Right ventricle myocardium superior (tissue), 1 donor: ENCODE measurements at places on chromosomes 5 and 9. TPM values are rescaled to one million over a fixed set of nuclear protein-coding genes. Genes with fewer than 3 reads are reported as not detected.
A peak's percentile ranks its signal among the peaks of the same experiment; 100 is the strongest.

DNA sequence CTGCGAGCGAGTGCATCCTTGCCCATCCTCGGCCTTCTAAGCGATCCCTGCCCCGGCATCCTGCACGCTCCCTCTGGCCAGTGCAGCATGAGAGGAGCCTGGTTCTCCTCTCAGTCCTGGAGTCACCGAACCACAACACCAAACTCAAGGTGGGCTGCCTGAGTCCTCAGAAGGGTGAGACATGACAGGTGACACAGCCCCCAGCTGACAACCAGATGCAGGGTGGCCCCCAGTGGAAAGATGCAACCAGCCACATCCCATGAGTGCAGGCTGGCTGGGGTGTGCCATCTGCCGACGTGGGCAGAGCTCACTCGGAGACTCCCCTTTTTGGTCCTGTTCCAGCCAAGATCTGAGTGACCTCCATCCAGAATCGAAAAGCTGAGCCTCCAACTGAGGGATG is 58.4 kb downstream of the COL23A1 start:
- DNase-seq: no peak

GRCh38 chr9:38305582-38305981 is 86.9 kb upstream of the ALDH1B1 start:
- DNase-seq: no peak

- DNase-seq: no peak
Observed at GRCh38 chr9:29213417-29214153, 1640.3 kb upstream of the C9orf72 start.

- no peak for DNase-seq
Observed at GRCh38 chr9:85547599-85547998, 194.2 kb downstream of the AGTPBP1 start.

- DNase-seq: no peak
Observed at GRCh38 chr5:122154910-122155309, 25.6 kb downstream of the ZNF474 start.

GRCh38 chr9:37209431-37210386 is 89.3 kb downstream of the ZCCHC7 start:
- no peak for DNase-seq

DNA sequence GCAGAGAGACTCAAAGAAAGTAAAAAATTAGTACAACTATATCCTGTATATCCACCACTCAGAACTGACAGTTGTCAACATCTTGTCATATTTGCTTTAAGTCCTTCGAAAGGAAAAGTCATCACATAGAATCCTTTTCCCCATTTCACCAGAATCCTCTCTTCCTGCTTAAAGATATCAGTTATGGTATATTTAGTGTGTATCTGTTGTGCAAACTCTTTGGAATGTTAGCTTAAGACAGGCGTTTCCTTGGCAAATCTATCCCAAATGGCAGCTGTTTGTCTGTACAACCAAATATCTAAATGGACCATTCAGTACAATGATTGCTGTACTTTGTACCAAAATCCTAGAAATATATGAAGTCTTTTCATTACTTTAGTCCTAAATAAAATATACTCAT is 98.5 kb downstream of the ITGA1 start:
- no peak for DNase-seq

GRCh38 chr9:126154182-126154827 is 172.3 kb upstream of the MVB12B start:
- no peak for DNase-seq

- no peak for DNase-seq
Observed at GRCh38 chr9:127223810-127224177, 40.8 kb upstream of the GARNL3 start.

DNA sequence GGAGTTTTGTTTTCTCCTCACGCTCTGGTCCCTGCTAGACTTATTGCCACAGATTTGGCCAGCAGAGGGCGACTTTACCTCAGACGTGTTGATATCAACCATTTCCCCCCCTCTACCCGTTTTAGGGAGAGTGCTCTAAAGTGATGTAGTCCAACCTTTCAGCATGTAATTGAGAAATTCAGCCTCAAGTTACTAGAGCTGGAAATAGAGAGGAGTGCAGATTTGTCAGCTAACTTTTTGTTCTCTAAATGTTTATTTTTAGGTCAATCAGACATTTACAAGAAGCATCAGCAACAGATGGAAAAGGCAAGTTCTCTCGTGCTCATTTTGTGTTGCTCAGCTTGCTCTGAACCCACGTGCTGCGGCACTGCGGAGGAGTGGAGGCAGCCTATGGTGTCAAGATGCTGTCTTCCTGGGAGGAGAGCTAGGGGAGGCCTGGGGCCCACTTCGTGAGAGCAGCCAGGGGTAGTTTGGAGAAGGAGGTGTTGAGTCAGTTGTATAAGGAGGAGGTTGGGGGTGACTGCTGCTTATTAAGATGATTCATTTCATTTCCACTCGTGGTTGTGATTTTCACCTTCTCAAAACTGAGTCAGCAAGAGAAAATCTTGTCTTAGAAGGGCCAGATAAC is 53.6 kb downstream of the GPR107 start:
- peak; percentile 89 for DNase-seq

- no peak for DNase-seq
Observed at GRCh38 chr5:173970878-173971650, 17.9 kb upstream of the C5orf47 start.

DNA sequence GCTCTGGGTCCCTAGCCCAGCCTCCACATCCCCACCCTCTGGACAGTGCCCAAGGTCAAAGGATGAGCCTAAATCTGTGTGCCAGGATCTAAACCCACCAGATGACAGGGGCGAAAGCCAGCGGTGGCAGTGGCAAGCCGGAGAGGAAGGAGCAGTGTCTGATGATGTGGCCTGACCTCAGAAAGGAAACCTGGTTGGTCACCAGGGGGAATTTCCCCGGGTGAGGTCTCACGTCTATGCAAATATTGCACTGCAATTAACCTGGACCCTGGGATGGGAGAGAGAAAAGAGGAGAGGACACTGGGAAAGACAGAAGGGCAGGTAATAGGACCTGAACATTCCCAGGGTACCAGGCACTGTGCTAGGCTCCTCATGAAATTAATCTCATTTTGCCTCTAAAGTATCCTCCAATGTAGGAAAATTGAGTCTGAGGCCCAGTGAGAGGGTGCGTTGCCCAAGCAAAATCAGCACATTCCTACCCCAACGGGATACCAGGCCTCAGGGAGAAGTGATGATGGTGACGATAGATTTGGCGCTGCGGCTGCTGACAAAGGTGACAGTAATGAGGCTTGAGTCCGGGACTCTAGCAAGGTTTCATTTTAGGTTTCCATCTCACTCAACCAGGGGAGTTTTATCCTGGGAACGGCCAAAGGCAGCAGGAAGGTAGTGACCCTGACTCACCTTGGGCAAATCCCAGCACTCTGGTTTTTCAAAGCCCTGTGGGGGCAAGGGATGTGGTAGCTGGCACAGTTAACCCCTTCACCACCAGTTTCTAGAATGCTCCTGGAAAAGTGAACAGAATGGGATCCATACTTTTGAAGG is 13.4 kb upstream of the TNIP1 start:
- no peak for DNase-seq

DNA sequence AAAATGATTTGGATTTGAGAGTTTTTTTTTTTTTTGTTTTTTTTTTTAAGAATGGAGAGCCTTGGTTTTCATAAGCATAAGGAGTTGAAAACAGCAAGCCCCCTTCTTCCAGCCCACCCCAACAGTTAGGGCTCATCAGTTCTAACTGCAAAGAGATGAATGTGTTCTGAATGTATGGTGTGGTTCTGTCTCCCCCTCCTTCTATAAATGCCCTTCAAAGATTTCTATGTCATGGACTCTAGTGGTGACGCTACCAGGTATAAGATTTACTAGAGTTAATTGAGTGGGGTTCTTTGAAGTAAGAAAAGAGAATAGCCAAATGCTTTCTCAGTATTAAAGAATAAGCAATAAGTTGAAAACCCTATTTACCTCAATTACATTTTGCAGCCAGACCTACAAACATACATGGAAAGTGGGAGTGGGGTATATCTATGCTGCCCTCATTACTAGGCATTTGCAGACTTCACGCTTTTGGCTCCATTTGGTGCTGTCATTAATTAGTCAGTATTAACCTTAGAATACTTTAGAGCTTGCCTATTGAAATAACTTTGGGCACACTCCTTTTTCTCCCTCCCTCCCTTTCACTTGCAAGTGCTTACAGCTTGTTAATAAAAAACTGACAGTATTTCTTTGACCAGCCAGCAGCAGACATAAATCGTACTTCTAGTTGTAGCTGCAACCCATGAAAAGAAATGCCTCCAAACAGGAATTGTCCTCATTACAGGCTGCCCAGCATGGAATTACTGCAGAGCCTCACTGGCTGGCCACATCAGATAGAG is 667.2 kb upstream of the ZNF608 start:
- no peak for DNase-seq

GRCh38 chr9:72649127-72649442 is 127.7 kb downstream of the TMC1 start:
- DNase-seq: no peak

DNA sequence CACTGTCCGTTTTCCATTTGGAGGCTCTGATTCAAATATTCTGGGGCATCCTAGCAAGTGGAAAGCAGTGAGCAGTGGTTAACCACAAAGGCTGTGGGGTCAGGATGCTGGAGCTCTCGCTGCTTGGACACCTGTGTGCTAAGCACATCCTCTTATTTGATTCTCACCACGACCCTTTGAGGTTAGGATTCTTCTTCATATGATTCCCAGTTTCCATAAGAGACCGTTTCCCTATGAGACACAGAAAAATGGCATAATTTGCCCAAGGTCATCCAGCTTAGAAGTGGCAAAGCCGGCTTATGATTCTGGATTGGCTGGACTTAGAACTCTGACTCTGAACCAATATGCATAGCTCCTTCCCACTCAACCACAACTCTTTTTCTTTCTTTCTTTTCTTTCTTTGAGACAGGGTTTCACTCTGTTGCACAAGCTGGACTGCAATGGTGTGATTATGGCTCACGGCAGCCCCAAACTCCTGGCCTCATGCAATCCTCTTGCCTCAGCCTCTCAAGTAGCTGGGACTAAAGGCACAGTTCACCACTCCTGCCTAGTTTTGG is 207.7 kb downstream of the TTLL11 start:
- DNase-seq: no peak

DNA sequence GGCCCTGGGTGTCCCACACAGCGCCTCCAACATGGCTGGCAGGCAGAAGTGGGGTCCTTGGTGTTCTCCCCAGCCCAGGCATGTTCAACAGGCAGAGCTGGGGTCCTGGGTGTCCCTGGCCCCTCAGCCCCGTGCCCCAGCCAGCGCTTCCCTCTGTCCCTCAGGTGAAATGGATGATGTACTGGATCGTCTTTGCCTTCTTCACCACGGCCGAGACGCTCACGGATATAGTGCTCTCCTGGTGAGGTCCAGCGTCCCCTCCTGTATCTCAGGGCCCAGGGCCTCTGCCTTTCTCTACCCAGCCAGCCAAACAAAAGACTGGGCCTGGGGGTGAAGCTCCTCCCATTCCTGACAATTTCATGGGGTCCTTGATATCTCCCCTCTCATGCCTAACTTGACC is 2.4 kb downstream of the REEP2 start:
- no peak for DNase-seq

DNA sequence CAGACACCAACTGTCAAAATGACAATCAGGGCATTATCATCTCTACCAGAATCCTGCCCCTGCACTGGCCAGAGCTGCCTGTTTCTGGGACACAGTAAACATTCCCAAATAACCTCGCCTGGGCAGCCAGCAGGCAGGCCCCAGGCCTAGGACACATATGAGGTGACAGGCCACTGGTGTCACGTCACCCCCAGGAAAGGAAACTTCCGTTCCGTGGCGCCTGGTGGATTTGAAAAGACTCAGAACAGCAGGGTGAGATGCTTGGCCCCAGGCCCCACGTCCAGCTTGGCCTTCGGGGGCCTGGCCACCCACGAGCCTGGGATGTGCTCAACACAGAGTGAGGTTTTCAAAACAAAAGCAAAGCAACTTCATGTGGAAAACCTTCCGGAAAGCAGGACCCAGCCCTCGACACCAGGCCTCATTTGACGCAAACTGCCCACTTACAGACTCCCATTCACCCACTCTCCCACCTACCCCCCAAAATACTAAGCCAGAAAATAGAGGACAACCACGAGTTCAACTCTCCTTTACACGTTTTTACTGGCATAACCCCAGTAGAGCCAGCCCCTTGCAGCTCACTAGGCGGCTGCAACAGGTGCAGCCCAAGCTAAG is 1.2 kb downstream of the SEMA4D start:
- DNase-seq: no peak

- DNase-seq: no peak
Observed at GRCh38 chr5:127290946-127291693, 524 bp downstream of the MEGF10 start.

DNA sequence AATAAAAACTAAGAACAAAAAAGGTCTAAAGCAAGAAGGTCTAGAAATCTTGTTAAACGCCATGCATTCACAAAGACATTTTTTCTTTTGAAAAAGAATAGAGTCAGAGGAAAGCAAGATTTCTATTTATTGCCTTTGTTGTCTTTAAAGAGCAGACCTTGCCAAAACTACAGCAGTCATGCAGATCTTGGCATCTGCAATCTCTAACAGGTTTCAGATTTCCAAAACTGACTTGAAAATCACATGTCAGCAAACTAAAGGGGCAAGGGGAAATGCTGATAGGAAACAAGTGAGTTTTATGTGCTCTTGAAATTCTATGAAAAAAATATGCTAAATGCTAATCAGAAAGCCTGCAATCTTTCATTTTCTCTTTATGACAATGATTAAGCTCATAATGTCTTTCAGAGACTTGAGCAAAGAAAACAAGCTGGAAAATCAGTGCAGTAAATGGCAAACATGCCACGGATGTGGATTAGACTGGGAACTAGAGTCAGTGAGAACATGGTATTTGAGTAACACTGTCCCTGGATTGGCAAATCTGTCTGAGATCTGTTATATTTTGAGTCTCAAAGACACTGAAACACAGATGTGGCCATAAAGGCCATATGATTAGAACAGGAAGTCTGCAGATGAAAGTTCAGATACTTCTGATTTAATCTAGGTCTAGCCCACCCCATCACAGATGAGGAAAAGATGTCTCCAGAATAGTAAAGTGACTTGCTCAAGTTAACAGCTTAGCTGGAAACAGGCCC is 361.4 kb upstream of the RPS23 start:
- DNase-seq: no peak

GRCh38 chr5:104815212-104815611 is 1252.6 kb upstream of the NUDT12 start:
- DNase-seq: no peak

The CKMT2 gene
- total RNA-seq: 1,933 TPM

The PRR16 gene
- total RNA-seq: 14.2 TPM

The OR2K2 gene
- not detected for total RNA-seq

The BAG1 gene
- 131 TPM for total RNA-seq

The SLC9A3 gene
- 0.91 TPM for total RNA-seq

The C5orf34 gene
- 0.40 TPM for total RNA-seq
